SIG-M5 (cell line): ENCODE measurements at places on chromosomes 6 and 20.

DNA sequence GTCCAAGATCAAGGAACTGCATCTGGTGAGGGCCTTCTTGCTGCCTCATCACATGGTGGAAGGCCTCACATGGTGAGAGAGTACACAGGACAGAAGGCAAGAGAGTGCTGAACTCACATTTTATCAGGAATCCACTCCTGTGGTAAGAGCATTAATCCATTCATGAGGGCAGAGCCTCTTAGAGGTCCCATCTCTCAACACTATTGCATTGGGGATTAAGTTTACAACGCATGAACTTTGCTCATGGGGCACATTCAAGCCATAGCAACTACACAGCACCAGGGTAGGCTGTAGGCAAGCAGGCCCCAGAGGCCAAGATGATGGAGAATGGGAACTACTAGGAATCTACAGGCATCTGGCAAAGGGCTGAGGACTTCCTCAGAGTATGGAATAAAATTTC lies 10.0 kb upstream of the TGIF2 start:
- no peak for DNase-seq

- no peak for DNase-seq
Measured at GRCh38 chr20:60410618-60411264, 452.5 kb downstream of the CDH26 start.

DNA sequence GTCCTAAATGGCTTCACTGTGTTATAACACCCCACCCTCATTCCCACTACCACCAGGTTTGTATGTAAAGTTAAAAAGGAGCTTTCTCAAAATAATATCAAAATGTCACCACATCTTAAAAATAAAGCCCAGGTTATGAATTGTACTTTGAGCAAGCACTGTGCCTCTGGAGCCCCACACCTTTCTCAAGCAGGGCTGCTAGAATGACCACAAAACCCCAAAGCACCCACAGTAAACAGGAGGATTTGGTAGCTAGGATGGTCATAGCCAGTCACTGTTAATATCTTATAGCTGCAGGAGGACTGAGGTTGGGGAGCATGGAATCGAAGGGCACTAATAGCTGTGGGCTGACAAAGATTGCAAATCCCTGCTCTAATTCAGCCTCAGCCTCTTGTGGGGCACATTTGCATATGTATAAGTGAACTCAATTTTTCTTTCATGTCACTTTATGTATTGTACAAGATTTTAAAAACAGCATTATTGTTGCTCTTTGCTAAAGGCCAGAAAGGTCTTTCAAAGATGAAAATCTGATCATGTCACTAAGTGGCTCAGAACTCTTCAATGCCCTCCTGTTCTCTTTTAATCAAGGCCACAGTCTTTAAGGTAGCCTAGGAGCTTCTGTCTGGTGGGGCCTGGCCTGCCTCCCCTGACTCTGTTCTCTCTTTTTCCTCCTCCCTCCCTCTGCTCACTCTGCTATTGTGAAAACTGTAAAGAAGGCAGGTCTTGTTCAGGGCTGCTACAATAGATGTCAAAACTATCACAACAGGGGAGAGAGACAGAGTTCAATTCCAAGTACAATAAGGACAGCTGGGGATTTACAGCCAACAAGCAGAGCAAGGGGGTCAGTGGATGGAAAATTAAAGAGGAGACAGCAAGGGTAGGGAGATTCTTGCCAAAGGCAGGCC lies 101.6 kb downstream of the TMEM200A start:
- DNase-seq: no peak

DNA sequence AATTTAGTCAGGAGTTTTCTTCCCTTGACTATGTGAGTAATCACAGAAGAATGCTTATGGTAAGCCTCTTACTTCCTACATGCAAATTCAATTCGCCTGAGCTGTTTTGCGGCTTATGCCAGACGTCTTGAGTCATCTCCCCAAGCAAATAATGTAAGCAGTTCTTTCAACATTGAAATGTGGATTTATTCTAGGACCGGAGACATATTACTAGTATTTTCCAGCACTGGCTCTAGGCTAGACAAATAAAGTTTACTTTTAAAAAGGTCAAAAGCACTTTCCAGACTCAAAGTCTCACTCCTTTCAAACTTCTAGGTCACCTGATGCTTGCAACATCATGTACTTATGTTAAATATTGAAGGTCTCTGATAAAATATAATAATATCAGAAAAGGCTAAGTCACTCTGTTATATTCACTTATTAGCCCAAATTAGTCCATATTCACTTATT lies 38.1 kb upstream of the NOX3 start:
- DNase-seq: no peak

GRCh38 chr6:32076321-32076809 lies 32.8 kb downstream of the TNXB start:
- no peak for DNase-seq

DNA sequence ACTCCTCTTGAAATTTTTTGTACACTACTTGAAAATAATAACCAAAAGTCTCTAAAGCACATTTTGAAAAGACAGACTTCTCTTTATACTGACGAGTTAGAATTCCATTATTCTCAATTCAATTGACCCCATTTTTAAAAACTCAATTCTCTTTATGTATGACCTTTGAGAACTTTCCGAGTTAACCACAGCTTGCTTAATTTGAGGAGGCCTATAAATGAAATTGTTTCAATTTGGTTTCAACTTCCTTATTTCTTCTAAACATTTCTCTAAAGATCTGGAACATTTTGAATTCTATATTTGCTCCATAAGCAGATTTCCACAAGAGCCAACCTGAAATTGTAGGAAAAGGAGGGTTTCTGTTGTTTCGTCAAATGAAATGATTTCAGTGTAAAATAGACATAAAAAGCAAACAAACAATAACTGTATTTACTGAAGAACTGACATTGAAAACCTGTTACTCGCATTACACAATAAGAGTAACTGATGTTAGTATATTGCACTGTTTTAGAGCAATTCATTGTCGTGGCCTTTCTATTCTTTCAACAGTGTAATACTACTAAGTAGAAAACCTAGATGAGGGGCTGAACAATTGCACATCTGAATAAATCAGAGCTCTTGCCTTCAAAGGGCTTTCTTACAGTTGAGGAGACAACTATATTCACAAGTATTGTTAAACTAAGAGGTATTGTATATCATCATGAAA lies 223.6 kb downstream of the HIVEP2 start:
- DNase-seq: peak; percentile 18
